ENCODE measurements at places on chromosomes 16 and 17.
A peak's percentile ranks its signal among the peaks of the same experiment; 100 is the strongest.

- no peak for DNase-seq
These were observed 169.7 kb downstream of the CDH11 start for GRCh38 chr16:64952177-64952576.

DNA sequence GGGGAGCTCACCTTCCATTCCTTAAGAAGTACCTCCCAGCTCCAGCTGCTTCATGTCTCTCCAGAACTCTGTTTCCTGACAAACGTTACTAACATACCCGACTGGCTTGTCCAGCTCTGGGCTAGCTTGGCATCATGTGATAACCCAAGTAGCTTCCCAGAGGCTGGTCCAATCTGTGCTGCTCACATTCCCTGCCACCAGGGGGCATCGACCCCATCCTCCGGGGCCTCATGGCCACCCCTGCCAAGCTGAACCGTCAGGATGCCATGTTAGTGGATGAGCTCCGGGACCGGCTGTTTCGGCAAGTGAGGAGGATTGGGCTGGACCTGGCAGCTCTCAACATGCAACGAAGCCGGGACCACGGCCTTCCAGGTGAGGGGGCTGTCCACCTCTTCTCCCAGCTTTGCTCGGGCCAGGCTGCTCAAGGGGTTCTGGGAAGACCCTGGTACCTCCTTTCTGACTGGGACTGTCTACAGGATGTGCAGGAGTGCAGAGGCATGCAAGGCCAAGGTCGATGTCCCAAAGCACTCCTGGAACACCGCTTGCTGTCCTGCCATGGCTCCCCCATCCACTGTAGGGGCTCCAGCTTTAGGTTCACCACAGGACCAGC is 7.6 kb downstream of the EPX start:
- peak; percentile 51 for DNase-seq

GRCh38 chr16:81899601-81900000 is 111.7 kb downstream of the SDR42E1 start:
- no peak for DNase-seq

DNA sequence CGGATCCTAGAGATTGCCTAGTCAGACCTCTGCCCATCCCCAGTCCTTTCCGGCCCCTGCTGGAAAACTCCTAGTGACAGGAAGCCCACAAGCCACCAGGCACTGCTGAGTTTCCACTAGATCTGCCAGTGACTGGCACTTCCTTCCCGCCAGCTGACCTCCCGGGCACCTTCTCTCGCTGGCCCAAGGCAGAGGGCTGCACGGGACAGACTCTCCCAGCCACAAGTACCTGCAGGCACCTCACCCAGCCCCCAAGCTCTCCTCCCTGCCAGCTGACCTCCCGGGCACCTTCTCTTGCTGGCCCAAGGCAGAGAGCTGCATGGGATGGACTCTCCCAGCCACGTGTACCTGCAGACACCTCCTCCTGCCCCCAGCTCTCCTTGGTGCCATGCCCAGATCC is 66.3 kb upstream of the DOC2B start:
- DNase-seq = no peak

GRCh38 chr16:17358846-17359245 is 111.9 kb downstream of the XYLT1 start:
- DNase-seq = no peak

DNA sequence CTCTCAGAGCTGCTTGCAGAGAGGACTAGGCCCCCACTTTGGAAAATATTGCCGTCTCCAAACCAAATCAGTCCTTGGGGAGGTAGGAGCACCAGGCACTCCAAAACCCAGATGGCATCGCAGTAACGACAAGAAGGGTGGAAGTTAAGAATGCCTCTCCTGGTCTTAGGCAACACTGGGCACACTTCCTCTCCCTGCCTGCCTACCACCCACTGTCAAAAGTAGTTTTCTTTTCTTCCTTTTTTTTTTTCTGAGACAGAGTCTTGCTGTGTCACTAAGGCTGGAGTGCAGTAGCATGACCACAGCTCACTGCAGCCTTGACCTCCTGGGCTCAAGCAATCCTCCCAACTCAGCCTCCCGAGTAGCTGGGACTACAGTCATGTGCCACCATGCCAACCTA is 47.2 kb downstream of the SRL start:
- no peak for DNase-seq

- no peak for DNase-seq
These were observed 11.2 kb upstream of the DNAH17 start for GRCh38 chr17:78588258-78589030.
